ENCODE measurements at places on chromosomes 7 and 10.

DNA sequence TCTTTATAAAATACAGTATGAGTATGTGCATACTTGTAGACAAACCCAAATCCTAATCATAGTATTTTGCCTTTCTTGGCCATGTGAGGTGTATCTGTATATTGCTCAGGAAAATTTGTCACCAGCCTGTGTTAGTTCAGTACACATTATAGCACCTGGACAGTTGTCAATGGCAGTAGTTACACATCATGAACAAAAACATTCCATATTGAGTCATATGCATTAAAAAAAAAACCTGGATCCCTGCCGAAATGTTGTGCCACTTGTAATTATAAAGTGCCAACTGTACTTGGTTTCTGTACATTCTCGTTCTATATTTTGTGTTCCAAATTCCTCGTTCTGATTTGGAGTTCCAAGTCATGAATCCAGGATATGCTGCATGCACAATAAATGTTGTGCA, 410.4 kb downstream of the INHBA start:
- no peak for DNase-seq

DNA sequence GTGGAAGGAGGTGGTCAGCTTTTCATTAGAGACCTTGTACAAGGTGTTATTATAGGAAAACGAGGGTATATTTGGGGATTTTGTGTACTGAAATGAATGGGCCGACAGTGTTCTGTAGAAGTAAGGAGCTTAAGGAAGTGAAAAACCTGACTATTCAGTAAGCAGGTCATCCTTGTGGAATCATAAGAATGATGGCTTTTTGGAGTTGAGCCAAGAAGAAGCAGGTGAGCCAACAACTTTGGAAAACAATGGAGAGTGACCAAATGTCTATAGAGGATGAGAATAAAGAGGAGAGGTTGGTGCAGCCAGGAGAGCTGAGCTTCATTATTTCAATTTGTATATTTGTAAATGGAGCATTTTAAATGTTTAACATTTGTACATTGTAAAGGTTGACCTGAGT, 595.7 kb downstream of the CCSER2 start:
- DNase-seq, result no peak

DNA sequence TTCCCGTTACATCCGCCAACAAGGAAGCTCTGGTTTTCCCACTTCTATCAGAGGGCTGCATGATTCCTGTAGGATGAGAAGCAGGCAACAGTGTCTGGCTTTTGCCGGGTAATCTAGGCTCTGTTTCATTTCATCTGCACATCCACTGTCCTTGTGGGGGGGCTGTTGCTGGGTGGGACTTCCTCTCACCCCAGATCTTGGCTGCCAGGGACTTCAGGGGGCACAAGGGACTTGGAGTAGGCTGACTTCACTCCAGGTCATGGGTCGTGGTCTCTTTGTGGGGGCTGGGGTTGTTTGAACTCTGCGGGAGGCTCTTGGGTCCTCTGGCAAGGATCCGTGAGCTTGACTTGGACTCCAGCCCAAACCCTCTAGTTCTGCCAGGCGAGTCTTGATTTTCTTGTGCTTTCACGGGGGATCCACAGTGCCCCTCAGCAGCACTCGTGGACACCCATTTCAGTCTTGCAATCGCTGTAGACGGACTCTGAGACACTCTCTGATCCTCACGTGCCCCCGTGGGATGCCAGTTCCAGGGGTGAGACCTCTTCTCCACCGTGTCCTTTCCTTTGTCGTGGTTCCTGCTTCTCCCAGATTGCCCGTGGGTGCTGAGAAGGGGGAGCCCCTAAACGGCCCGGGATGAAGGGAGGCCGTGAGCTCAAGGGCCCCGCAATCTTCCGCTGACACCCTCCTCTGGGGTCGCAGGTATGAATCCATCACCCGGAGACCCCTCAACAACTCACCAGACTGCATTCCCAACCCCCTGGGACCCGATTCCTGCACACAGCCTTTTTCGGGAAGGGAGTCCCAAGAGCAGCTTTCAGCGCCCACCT, 21.4 kb upstream of the ZNF273 start:
- no peak for DNase-seq

GRCh38 chr7:36407636-36408550, 18.2 kb downstream of the ANLN start:
- DNase-seq, result no peak

DNA sequence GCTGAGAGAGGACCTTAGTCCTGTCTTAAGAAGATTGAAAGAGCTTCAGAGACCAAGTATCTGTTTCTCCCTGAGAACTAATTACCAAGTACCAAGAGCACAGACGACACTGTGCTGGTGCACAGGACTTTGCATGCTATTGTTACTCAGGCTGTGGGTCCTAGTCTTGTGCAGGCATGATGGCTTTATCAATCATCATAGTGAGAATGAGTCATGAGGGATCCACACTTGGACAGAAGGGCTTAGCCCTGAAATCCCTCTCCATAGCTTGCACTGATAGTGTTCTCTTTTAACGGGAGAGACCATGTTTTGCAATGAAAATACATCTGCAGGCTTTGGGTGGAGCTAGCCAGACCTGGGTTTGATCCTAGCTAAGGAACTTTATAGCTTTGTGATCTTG, 93.3 kb downstream of the SORCS3 start:
- DNase-seq, result no peak

GRCh38 chr7:80373429-80374032, 138.3 kb downstream of the GNAT3 start:
- DNase-seq, result no peak

GRCh38 chr10:58209669-58210068, 58.0 kb downstream of the IPMK start:
- no peak for DNase-seq

- no peak for DNase-seq
Observed at GRCh38 chr10:131478377-131478989, 167.0 kb upstream of the TCERG1L start.

Data from HFFc6 (cell line).